ENCODE measurements at places on chromosomes 12 and 14.

- DNase-seq: no peak
Observed at GRCh38 chr12:102726686-102727085, 190.4 kb downstream of the PAH start.

DNA sequence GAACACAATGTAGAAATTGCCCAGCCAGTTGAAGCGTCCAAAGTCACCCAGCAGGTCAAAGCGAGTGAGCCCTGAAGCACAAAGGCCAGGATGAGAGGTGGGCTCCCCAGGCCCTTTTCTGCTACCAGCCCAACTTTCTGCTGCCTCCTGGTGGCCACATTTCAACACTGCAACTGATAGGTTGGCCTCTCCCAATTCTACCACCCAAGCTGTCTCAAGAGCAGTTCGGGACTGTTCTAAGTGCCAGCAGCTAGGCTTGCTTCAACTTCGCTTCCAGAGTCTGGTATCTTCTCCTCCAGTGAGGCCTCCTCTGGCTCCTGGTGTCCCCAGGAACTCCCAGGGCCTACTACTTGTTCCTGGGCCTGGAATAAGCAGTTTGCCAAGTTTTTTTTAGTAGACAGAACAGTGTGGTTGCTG is 3.4 kb upstream of the DHH start:
- peak; percentile 87 for DNase-seq

DNA sequence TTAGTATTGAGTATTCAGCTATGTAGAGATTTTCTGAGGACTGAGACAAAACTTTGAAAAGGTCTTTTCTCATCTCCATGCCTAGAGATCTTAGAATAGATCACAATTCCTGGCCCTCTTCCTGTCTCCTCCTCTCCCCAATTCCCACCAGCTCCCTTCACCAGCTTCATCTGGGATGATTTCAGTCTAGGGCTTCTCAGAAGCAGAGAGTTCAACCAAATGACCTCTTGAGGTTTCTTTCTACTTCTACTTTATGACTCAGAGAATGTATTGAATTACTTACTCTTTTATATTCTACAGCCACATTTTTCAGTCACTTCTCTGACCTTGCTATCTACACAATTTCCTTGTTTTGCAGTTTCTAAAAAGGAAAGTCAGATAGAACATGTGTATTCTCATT is 19.4 kb upstream of the SNX6 start:
- DNase-seq: no peak

- no peak for DNase-seq
Observed at GRCh38 chr12:119115296-119115905, 63.3 kb upstream of the HSPB8 start.

- DNase-seq: no peak
Observed at GRCh38 chr12:88035907-88036289, 6.7 kb upstream of the C12orf50 start.

- no peak for DNase-seq
Observed at GRCh38 chr12:60803147-60803546, 1207.3 kb downstream of the SLC16A7 start.

DNA sequence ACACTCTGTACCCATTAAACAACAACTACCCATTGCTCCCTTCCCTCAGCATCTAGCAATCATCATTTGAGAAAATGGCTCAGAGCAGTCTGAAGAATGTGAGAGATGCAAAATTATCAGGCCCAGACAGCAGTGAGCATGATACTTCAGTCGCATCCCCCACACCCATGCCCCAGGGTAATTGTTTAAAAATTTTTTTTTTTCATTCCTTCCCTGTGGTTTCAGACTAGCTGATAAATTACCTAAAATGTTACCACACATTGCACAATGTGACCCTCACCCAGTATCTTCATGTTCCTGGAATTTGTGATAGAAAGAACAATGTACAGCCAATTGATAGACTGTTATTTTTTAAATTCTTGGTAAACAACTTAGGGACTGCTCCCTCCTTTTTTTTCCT is 11.3 kb upstream of the USP15 start:
- no peak for DNase-seq

- DNase-seq: no peak
Observed at GRCh38 chr12:130457215-130457614, 119.5 kb downstream of the PIWIL1 start.

DNA sequence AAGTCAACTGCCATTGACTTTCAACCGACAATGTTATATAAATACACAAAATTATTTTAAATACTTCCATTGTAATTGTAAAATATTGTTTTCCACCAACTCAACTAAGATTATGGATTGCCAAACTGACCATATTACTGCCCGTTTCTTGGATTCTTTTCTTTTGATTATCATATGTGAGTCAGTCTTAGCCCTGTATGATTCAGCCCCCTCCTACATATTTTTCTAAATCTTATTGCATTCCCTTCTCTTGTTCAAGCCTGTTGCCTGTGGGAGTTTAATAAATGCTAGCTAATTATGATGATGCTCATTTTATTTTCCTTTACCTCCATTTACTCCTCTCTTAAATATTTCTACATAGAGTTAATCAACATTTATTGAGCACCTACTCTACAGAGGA is 6.8 kb downstream of the RASSF9 start:
- DNase-seq: no peak

- no peak for DNase-seq
Observed at GRCh38 chr12:3158851-3159465, 81.8 kb downstream of the TSPAN9 start.

GRCh38 chr14:88986146-88986841 is 161.8 kb downstream of the TTC8 start:
- DNase-seq: no peak

DNA sequence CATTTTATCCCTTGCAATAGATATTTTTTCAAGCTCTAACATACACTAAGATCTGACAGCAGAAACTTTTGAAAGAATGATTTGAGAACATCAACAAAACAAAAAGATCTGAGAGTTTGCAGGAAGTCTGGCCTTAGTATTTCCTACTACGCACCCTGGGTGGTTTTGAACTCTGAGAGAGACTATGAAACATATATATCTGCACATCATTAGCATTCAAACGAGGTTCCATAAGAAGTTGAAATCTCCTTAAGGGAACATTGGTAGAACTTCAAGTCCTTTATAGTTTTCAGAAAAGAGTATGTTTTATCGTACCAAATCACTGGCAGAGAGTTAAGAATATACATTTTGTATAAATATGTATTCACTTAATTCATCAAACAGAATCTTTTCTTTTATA is 86.3 kb downstream of the RMST start:
- no peak for DNase-seq

DNA sequence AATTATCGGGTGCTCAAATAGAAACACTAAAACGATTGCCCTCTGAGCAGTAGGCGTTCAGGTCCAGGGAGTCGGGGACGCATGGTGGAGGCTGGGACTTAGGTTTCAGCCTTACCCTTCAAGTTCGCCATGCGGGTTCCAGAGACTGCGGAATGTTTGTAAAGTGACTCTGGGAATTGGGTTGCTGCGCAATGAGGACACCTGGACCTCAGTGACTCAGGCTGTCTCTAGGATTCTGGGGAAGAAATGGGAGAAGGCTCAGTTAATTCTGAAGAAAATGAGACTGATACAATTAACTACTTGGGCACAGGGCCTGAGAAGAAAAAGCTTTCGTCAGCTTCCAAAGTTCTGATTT is 1.1 kb downstream of the LGALS3 start:
- no peak for DNase-seq

DNA sequence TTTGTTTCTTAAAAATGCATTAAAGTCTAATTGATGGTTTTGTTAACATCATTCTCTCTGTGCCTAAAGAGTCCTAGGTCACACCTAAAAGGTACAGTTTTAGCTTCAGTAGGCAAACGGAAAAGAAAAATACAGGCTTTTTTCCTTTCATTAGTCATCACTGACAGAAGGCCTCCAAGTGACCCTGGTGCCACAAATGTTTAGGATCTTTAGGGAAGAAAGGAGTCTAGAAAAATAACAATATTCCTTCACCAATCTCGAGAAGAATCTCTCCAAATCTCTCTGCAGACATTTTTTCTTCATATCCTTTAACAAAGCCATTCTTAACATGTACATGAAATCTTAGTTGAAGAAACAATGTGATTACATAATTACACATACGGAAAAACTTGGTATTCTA is 2.0 kb downstream of the DENND5B start:
- no peak for DNase-seq

GRCh38 chr12:108340037-108340436 is 926 bp upstream of the CMKLR1 start:
- DNase-seq: no peak

GRCh38 chr12:121465921-121466793 is 66.2 kb downstream of the RNF34 start:
- DNase-seq: peak; percentile 83

GRCh38 chr12:58387199-58387598 is 445.8 kb downstream of the ATP23 start:
- DNase-seq: no peak

DNA sequence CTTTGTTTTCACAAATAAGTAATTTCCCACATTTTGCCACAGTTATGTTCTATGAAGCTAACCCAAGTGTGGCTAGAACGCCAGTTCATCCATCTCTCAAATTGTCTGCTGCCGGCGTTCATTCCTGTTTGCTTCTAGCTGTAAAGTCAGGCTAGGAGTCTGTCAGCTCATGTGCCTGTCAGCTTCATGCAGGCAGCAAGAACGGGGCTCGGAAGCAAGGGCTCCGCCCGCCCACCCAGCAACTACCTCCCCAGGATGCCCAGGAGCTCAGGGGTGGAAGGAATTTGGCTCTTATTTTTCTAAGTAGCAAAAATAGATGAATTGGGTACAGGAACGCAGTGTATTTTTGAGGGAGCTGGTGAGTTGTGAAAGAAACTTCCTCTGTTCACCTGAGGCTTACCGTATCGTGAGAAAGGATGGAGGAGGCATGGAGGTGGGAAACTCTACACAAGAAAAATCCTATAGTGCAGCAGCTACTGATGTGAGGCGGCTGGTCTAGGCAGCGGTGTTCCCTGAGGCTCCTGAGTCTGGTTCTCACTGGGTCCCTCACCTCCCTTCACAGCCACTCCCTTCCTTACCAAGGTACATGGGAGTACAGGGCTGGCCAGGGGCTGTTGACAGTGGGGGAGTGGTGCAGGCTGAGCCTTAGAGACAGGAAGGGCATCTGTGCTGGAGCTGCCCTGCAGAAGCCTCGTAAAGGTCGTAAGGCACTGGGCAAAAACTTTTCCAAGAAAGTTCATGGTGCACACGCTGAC is 54.5 kb upstream of the AMN start:
- no peak for DNase-seq

- DNase-seq: no peak
Observed at GRCh38 chr14:60184905-60185555, 19.8 kb upstream of the DHRS7 start.

GRCh38 chr14:60643463-60644314 is 5.6 kb downstream of the SIX1 start:
- no peak for DNase-seq

DNA sequence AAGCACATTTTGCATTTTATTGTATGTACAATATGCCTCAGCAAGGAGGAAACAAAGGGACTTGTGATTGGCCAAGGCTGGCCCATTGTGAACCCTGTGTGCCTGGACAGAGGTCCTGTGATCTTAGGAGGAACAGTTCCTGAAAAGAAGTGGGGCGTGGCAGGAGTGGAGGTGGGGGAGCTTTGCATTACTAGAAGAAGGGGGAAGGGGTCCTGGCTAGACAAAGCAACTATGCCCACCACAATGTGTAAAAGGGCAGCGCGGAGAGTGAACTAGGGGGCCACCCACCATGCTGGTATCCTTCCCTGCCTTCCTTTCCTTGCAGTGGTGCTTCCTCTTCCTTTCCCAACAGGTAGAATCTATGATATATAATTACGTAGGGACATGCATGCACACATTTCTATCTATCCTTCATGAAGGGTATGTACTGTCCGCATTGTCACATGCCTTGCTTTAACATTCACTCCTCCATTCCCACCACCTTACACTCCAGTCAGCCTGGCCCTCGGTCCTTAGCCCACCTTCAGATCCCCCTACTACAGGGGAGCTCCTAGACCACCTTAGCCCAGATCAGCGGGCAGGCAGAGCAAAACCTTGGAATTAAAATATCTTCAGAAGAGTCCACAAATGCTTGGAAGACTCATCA is 12.5 kb downstream of the KRT8 start:
- no peak for DNase-seq

DNA sequence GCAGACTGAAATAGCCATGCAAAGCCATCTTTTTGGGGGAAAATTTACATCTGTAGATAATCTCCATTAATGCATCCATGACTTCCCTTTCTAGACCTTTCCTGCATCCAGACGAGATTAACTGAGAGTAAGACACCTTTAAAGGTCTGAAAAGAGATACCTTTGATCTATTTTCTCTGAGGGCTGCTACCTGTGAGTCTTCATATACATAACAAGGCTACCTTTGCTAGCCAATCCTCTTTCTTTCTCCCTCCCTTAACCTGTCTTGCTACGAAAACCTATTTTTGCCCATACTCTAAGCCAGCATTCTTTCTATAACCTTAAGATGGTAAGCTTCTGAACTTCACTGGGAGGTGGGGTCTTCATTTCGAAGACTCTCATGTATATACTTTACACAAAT is 908.5 kb upstream of the FBXO33 start:
- no peak for DNase-seq

GRCh38 chr12:8590842-8591545 is 21.7 kb downstream of the AICDA start:
- DNase-seq: no peak

DNA sequence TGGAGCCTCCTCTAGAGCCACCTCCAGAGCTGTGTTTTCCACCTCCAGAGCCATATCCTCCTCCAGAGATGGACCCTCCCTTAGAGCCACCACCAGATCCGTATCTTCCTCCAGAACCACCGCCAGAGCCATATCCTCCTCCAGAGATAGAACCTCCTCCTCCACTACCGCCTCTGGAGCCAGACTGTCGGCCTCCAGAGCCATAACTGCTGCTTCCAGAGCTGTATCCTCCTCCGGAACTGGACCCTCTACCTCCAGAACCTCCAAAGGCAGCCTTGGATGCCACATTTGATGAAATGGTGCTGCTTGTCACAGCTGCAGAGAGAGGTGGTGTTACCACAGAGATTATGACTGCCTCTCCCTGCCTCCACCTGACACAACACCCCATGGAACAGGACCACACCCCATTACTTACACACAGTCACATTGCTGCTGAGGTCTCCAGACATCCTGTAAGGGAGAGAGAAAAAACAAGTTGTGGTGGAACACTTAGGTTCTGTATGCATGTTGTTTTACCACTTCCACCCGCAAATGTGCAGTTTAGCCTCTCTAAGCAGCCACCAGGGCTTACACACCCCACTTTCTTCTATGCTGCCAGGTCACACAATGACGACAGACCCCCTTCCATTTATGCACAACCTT is 6.8 kb downstream of the KRT2 start:
- DNase-seq: no peak

All from activated effector memory CD4-positive, alpha-beta T cell treated with anti-CD3 and anti-CD28 coated beads, Interleukin-2, amount 50 U/mL, for 16 hours (primary cell).